ENCODE measurements at places on chromosomes 12 and 14.

- no peak for DNase-seq
- H3K4me3 ChIP-seq: no peak overlapping the region
- H3K4me1 ChIP-seq: peaks cover 37% of the 10 kb centered on the region
- no peak overlapping the region for H3K27ac ChIP-seq
Observed at GRCh38 chr14:103451401-103451800, 66.2 kb downstream of the MARK3 start.

DNA sequence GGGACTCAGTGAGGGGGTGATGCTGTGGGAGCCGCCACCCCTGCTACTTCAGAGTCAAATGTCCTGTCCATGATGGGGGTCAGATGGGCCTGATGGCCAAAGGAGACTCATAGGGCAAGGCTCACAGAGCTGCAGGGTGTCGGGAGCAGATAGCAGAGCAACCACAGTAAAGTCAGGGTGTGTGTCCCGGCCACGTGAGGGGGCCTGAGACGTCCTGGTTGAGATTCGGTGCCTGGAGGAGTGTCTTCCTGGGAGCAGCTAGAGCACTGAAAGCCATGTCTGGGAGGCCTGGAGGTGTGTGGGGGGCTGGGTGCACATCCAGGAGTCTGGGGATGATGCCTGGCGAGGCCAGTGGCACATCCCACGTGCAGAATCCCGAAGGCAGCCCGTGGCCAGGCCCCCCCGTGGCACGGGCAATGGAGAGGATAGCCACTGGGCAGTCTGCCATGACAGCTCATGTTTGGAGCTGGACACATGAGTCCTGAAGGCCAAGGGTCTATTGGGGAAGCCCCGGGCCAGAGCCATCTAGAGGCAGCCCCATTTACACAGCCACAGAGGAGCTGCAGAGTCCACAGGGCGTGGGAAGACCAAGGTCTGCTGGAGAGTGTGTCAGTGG is 308.0 kb upstream of the SFSWAP start:
- H3K27ac ChIP-seq: no peak overlapping the region
- H3K4me1 ChIP-seq: no peaks in the 10 kb centered on the region
- peaks cover 22% of the 10 kb centered on the region for H3K27me3 ChIP-seq
- peak; percentile 71 for DNase-seq

GRCh38 chr12:6967651-6968100 is 2.8 kb downstream of the PHB2 start:
- H3K27me3 ChIP-seq: no peaks in the 10 kb centered on the region
- no peak for DNase-seq
- H3K27ac ChIP-seq: no peak overlapping the region
- peaks cover 36% of the 10 kb centered on the region for H3K36me3 ChIP-seq
- peaks cover 62% of the 10 kb centered on the region for H3K4me1 ChIP-seq

DNA sequence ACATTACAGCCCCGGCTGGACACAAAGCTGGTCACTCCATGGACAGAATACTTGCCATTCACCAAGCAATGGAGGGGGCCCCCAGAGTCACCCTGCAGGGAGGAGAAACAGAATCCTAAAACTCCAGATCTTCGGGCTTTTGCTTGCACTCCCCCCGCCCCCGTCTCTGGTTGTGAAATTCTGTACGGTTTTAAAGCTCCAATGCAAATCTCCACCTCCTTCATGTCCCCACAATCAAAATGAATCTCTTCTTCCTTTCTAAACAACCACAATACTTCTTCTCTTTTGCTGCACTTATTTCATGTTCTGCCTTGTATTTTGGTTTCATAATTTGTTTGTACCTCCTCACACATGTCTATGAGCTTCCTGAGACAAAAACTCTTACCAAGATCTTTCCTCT is 5.8 kb upstream of the BIN2 start:
- no peaks in the 10 kb centered on the region for H3K36me3 ChIP-seq
- no peak overlapping the region for H3K27ac ChIP-seq
- H3K4me1 ChIP-seq: peaks cover 24% of the 10 kb centered on the region
- no peaks in the 10 kb centered on the region for H3K27me3 ChIP-seq

DNA sequence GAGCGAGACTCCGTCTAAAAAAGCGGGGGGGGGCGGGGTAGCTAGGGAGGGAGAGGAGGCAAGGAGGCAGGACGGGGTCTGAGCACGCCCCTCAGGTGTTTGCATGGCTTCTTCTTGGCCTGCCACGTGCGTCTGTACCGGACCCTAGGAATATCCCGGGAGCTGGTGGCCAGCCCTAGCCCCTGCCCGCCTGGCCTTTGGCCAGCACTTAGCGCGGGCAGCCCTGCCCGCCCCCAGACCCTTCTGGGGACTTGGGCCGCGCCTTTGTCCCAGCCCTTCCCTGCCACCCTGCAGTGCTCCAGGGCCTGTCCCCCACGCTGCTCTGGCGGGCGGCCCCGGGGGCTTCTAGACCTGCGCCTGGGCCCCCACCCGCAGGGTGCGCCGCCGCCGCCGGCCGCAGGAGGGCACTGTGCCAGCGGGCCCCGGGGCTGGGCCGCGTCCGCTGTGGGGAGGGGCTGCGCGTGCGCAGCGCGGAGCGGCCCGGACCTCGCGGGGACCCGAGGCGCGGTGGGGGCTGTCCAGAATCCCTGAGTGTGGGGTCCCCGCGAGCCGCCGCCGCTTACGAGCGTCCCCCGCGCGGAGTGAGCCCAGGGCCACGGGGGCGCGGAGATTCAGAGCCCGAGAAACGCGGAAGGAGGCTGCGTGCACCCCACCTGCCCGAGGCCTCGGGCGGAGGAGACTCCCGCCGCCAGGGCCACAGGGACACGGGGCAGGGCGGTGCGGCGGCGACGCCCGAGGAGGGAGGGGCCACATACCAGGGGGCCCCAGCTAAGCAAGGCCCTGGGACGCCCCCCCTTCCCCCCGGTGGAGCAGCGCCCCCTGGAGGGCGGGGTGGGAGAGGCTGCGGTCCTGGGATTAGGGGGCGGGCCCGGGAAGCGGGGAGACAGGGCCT is 21.0 kb downstream of the SLC25A29 start:
- peaks cover 18% of the 10 kb centered on the region for H3K4me1 ChIP-seq
- H3K4me3 ChIP-seq: peak overlapping the region; percentile 70
- peak; percentile 95 for DNase-seq

All from spleen (tissue), 13 donors.